Glomerular endothelial cell (primary cell): ENCODE measurements at places on chromosomes 5 and 9.

DNA sequence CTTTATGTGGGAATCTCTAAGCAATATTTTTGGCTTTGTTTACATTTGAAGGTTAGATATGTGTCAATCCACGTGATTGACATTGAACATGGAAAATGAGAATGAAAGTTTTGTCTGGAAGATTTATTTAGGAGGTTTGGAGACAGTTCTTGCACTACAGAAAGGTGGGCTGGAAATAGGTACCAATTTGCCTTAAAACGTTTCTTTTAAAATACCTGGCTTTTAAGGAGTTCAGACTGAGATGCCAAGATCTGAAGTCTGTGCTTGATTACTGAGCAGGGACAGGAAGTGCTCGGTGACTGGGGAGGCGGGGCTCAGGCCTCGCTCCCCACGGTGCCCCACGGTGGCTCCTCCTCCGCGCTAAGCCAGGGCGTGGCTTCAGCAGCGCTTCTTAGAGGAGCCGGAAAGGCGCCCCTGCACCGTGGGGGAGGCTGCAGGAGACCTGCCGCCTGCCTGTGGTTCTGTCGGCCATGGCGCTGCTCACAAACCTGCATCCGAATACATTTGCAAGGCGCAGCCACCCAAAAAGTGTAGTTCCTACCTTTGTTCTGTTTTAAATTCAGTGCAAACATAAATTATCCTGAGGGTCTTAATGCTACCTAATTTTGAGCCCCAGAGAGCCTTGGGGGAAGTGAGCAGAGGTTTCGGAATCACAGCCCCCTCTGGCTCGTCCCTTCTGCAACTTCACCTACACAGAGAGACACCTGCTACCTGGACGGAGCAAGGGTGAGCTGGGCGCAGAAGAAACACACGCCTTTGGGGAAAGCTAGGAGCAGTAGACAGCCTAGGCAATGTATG lies 49.2 kb downstream of the USP20 start:
- no peak for DNase-seq

GRCh38 chr9:111152614-111153406 lies 114.5 kb upstream of the LPAR1 start:
- DNase-seq: no peak

DNA sequence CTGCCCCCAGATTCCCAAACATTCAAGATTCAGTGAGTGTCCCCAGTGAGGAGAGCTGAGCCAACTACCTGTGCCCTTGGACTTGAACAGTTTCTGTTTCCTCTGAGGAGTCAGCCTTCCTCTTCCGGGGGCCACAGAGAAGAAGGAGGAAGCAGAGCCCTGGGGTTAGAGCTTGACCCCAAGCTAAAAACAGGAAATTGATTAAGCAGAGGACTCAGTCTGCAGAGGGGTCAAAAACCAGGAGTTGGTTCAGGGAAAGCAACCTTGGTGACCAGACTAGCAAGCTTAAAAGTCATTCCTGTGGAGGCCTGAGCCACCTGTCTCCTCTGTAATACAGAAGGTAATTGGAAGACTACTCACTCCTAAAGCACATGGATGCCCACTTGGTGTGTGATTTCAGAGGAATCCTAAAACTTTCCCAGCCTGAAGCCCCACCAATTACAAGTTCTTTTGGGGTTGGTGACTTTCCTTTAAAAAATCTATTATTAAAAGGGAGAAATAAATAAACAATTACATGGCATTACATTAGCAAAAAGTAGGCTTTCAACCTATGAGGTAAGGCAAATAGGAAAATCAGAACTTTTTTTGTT lies 64.2 kb upstream of the SELENOP start:
- no peak for DNase-seq

GRCh38 chr5:33257807-33258429 lies 182.8 kb upstream of the TARS1 start:
- no peak for DNase-seq

- DNase-seq: no peak
Measured at GRCh38 chr9:121472446-121472845, 27.2 kb downstream of the GGTA1 start.

DNA sequence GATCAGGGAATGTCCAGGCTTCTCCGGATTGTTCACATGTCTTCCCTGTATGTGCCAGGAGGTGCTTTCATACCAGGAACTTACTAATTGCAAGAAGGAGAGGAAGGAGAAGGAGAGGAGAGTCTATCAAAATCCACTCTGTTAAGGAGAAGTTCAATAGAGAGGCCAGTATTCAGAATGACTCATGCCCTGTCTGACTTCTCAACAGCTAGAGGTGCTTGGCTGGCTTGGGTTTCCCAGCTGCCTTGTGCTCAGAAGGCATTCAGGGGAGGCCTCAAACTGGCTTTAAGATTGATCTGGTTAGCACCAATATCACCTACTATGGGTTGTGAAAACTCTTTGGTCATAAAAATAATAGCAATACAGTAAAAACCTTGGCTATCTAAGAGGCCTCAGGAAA lies 167.9 kb upstream of the GLRA1 start:
- DNase-seq: no peak

- no peak for DNase-seq
Measured at GRCh38 chr5:44868541-44868940, 59.8 kb downstream of the MRPS30 start.

DNA sequence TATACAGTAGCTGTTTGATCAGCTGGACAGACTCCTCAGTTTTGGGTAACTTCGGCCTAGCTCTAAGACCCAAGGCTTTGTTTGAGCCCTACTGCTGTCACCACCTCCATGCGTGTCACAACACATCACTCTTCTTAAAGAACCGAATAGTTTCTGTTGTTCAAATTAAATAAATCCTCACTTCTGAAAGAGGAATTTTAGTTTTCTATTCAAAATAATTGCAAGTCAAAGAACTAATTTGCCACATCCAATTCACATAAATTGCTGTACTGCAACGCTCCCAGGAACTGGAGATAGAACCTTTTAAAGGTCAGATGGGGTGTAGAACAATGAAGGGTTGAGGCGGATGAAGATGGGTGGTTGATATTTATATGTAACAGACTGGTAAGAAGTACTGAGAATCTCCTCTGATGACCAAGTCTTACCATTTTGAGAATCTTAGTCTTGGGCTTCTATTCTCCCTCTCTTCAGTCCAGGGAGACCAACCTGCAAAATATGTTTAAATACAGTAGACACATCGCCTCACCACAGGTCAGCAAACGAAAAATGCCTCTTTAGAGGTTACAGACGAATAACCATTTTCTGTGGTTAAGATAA lies 1.6 kb downstream of the NREP start:
- DNase-seq: no peak

- no peak for DNase-seq
Measured at GRCh38 chr9:1707291-1707690, 307.9 kb upstream of the SMARCA2 start.

DNA sequence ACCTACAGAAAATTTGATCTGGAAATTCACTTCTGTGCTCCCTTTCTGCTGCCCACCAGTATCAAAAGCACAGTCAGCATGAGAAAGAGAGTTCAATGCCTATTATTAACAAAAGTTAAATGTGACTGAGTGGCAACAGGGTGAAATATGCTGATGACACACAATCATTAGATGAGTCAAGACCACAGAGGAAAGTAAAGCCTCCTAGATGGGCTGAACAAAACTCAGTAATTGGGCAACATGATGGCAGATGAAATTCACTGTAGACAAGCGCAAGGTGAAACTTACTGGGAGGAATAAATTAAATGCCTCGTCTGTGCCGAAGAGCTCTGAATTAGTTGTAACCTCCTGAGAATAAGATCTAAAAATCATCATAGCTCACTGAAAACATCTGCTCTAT lies 752.8 kb downstream of the IRX1 start:
- no peak for DNase-seq

DNA sequence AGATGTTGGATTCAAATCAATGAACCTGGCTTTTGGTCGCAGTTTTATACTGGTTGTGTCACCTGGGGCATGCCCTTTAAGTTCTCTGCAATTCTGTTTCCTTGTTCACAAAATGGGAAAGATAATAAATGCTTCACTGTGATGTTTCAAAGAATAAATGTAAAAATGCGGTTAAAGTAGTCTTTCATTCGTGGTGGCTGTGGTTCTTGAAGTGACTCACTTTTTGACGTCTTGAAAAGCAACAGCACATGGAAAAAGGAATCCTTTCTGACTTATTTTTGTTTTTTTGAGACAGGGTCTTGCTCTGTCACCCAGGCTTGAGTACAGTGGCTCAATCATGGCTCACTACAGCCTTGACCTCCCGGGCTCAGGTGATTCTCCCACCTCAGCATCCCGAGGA lies 88.4 kb upstream of the SLIT3 start:
- no peak for DNase-seq

- DNase-seq: no peak
Measured at GRCh38 chr9:118162716-118163115, 458.5 kb downstream of the TLR4 start.

DNA sequence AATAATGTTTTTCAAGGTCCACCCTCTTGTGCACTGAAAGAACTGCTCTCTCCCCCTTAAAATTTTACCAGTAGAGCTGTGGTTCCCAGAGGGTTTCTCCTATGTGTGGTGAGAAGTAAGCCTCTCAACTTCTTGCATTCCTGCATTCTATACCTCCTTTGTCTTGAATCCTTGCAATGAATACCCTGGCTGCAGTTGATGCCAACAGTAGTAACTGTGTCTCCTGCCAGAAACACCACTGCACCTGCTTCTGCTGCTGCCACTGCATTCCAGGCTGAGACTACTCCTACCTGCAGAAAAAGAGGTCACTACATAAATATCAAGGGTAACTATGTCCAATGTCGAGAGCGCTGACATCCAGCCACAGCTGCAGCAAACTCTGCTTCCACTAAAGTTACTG lies 203.7 kb downstream of the TMEM167A start:
- DNase-seq: no peak

DNA sequence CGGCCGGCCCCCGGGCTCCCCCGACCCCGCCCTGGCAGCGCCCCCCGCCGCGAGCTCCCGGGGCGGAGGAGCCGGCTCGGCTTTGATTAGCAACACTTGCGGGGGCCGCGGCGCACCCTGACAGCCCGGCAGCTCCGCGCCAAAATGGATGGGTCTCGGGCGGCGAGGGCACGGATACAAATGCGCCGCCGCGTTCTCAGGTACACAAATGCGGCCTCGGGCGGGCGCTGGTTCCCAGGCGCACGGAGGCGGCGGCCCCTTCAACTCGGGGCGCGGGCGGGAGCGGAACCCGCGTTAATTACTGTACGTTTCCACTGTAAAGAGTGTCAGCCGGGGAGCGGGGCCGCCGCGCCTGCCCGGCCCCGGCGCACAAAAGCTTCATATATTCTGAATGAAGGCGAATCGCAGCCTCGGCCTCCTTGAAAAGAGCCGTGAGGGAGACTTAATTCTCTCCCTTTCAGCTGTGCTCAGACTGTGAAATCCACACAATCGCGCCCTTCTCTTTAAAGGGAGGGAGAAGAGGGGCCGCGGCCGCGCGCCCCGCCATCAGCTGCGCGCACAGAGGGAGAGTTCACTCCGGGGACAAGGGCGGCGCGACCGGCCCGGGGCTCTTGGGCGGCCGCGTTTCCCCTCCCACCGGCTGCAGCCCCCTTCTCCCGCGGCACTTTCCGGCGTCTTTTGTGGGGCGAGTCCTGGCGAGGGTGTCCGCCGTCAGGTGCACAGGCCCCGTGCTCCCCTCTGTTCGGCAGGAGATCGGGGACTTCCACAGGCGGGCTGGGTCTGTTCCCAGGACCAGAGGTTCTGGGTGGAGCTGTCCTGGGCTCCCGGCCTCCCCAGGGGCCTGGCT lies 27.0 kb downstream of the MSX2 start:
- no peak for DNase-seq
